Common myeloid progenitor, CD34-positive (primary cell): ENCODE measurements at places on chromosomes 4 and X.

DNA sequence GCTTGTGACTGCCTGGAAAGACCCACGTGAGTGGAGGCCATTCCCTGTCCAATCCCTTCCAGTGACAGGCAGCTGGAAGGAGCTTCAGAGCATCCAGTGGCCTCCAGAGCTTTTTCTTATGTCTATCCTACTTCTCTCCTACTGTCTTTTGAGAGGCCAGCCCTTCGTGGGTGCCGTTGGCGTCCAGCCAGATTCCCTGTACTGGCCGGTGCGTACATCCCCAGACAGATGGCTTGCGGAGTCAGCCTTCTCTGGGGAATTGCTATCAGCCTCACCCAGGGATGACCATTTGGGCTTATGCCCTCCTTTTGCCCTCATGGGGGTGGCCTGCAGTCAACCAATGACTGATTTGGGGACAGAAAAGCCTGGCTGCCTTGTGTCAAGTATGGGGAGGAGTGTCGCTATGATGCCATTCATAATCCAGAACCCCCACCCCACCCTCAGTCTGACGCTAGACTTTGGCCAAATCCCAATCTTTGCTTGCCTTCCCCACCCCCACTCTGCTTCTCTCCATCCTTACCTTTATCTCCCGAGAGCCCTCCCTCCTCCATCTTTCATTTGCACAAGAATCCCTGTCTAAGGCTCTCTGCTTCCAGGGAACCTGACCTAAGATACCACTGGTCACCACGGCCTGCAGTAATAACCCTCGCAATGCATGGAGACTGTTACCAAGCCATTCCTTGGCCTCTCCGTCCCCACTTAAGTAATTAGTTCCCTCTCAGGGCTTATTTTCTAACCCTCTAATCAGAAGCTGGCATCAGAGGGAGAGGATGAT lies 150.3 kb upstream of the BCOR start:
- DNase-seq, result no peak

- no peak for DNase-seq
Measured at GRCh38 chr4:8719421-8719820, 126.9 kb downstream of the CPZ start.

DNA sequence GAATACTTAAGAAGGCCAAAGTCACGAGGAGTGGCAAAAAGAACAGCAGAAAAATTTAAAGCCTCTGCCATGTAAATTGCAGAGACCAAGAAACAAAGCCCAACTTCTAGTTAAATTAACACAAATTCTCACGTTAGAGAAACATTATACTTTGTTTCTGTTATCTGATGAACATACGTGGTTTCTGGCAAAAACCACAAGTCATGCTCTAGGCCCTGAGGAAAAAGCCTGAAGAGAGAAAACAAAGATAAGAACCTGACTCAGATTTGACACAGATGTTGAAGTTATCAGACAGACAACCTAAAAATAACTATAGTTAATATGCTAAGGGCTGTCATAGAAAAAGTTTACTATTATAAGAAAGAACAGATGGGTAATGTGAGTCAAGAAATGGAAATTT lies 149.1 kb upstream of the PCDH10 start:
- DNase-seq, result peak; percentile 3

GRCh38 chrX:106611679-106612392 lies at the start of gene RADX:
RADX (plus strand) TSS chrX:106611978; CDS start chrX:106612081, 103 bp downstream.
- DNase-seq, result peak; percentile 96

- peak; percentile 61 for DNase-seq
Measured at GRCh38 chrX:102899940-102900916, 36.8 kb upstream of the RAB40AL start.

DNA sequence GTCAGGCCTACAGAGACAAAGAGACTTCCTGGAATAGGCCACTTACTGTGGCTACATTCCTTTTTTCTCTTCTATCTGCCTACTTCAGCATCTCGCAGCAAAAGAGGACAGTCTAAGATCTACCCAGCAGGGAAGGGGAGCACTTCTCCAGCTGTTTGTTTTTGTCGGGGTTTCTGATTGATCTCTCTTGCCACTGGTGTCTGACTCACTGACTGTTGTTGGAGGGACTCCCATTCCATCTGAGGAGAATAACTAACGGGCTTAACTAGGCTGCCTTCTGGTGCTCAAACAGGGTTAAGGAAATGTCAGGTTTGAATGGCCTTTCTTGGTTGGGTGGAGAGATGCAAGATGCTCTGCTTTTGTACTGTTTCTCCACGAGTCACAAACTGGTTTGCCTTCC lies 100.2 kb upstream of the TMEM164 start:
- no peak for DNase-seq

DNA sequence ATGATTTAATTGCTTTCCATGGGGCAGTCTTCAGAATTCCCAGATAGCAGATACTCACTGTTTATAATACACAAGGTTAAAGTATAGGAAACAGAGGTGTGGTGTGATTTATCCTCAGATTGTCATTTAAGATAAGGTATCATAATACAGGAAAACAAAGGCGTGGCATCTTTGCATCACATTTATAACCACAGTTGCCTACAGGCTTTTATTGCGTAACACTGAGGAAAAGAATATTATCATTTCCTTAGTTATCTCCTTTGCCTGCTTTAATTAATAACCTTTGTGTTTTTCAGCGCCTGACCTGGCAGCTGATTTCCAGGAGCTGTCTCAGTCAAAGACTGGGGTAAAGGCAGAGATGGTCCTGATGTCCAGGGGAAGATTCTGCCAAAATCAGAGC lies 68.8 kb downstream of the SSX7 start:
- no peak for DNase-seq

DNA sequence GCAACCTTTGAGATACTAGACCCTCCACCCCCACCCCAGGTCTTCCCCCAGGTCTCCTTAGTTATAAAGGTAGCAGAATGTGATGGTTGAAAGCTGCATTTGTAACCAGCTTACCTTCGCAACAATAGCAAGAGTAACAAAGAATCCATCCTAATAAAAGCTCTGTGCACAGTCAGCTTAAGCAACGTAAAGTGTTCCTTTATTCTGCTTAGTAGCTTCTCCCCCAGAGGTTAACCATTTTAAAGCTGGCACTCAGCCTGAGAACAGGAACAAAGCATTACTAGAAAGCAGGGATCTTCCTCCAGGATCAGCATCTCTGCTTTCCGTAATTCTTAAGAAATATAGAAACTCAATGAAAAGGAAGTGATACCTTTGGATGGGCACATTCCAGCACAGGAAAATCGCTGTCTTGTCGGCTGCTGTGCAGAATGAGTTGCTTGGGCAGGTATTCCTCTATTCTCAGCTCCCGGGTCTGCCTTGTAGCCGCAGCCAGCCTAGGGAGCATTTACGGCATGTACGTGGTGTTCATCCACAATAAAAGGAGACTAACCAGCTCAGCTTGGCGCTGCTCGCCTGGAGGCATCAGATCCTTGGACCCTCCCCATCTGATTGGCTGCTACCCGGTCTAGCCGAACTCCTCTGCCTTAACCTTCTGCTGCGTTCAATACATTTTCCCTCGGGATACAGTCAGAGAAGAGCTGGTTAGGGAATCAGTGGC lies 113.0 kb upstream of the TLR3 start:
- no peak for DNase-seq

GRCh38 chrX:110175696-110176095 lies 142.2 kb downstream of the AMMECR1 start:
- DNase-seq, result no peak

DNA sequence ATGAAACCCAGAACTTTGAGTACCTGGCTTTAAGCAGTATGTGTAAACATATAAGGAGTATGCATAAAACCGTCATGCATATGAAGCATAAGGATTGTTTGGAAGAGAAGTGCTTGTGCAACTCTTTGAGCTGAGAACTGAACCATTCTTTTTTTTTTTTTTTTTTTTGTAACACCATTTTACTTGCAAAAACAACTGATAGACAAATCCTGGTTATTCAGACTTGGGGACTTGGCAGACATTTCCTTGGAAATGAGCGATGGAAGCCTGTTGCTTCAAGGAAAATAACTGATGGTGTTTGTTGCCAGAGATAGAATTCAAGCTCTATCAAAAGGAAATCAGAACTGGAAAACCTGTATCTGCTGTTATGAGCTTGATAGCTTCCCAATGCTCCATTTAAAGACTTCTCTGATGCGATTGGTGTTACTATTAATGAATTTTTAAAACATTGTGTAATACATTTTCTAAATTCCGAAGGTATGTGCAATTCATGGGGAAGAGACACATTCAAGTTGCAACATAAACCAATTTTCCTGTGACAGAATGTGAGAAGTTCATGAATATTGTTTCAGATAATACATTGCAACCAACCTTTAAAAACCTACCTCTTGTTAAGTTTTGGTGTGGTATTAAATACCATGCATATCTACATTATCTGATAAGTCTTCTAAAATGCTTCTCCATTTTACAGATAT lies 47.0 kb upstream of the FAT1 start:
- no peak for DNase-seq

GRCh38 chr4:112361181-112361791 lies 64.1 kb downstream of the ALPK1 start:
- DNase-seq, result no peak

DNA sequence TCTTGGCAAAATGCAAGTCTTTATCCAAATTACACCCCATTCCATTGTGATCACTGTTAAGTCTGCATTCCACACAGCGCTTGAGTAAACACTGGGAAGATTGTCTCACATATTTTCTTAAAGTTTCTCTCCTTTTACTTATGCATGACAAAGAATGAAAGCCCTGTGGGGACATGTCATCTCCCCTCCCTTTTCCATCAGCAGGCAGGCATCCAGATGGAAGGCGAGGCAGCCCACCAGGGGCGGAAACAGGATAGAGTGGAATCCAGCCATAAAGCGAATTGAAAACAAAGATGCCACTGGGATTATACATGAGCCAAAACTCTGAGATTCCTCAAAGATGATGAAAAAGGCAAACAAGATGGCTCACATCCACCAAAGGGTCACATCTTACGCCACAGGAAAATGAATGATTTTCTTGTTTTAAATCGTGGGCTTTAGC lies 78.2 kb downstream of the AFAP1 start:
- no peak for DNase-seq

DNA sequence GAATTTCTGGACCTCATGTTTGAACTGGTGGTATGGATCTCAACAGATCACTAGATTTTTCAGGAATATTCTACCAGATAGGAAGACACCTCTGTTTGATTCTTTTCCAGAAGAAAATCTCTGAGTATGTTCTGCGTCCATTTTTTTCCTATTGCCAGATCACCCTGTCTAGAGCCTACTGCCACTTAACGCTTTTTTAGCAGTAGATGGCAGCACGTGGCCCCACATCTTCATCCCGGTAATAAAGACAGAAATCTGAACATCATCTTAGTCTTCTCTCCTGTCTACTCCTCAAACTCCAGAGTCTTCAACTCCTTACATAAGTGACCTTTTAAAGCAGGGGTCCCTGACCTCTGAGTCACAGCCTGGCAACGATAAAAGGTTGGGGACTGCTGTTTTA lies 184.7 kb downstream of the TMA16 start:
- no peak for DNase-seq

- DNase-seq, result no peak
Measured at GRCh38 chr4:149645790-149646189, 169.9 kb downstream of the IQCM start.

- DNase-seq, result no peak
Measured at GRCh38 chrX:123881330-123881729, 21.5 kb downstream of the XIAP start.

DNA sequence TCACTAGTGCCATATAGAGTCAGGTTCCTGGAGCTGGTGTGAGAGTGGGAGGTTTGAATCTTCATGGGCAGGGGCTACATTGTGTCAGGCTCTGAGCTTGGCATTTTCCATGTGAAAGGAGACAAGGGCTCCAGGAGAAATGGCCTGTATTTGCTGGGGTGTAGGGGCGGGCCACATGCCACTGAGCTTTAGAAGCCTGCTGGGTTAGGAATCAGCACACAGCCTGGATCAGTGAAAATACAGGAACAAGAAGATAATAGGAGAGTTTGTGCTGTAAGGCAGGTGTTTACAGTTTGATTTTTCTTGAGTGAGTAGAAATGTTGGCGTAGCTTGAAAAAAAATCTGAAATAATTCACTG lies 35.4 kb downstream of the TBC1D14 start:
- DNase-seq, result no peak

DNA sequence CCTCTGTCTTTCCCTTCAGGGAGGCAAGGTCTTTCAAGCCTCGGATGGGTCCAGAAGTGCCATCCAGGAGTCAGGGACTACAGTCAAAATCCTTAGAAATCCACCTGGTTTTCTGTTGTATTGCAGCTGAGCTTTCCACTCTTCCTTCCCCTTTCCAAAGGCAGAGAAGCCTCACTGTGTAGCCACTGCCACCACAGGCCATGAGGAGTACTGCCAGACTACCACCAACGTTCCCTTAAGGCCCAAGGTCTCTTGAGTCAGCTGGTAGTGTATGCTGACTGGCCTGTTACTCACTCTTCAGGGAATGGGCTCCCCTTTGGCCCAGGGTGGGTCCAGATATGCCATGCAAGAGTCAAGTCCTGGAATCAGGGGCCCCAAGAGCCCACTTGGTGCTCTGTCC lies 1454.1 kb downstream of the PCDH19 start:
- no peak for DNase-seq
